Renal pelvis (tissue), 12 donors: ENCODE measurements at places on chromosomes 12 and 14. TPM values are rescaled to one million over a fixed set of nuclear protein-coding genes. Genes with fewer than 3 reads are reported as not detected.

DNA sequence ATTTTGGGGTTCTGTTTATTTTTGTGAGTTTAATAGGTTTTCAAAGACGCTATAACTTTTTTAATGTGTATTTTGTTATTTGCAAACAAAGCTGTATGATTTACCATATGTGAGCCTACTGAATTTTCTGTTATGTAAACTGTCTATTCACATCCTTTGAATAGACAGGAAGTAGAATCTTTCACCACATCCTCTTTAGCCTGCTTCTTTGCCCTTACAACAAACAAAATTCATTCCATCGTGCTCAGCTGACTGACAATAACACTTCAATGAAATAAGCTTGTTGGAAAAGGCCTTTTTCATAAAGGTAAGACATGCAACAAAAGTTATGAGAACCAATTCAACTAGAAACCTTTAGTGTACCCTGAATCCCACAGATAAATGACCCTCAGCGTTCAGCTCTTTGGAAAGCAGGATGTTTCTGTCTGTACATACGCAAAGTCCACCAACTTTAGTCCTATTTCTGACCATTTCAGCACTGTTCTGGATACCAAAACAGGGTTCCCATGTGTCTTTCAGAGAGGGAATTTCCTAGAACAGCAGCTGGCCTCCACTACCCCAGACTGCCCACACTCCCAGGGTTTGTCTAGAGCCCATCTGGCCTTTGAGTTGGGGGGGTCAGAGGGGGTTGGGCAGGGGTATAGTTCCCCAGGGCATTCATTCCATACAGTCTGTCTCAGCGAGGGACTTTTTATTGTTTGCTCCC, 71.3 kb downstream of the DUSP6 start:
- no peak for DNase-seq

DNA sequence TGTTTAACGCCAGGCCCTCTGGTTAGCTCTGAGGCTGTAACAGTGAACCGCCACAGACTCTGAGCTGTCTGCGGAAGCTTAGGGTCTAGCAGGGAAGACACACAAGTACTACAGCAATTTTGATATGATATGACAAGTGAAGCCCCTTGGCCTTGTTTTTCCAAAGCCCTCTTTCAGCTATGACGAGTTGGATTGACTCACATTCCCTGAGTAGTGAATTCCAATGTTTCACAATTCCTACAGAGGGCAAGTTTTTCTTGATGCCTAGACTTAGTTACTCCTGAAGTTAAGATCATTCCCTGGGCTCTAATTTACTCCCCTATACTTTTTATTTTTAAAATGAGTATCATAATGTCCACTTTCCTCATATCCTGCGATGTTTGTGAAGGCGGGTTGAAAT, 53.3 kb upstream of the CISTR start:
- DNase-seq, result no peak

GRCh38 chr14:31770271-31770670, 209.1 kb downstream of the NUBPL start:
- no peak for DNase-seq

DNA sequence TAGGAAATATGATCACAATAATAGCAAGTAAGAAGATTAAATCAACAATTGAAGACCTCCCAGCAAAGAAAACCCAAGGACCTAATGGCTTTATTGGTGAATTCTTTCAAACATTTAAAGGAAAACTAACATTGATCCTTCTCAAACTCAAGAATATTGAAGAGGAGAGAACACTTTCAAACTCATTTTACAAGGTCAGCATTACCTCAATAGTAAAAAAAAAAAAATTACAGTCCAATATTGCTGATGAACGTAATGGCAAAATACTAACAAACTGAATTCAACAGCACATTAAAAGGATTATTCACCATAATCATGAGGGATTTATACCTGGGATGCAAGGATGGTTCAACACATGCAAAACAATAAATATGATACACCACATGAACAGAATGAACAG, 33.7 kb upstream of the LGR5 start:
- DNase-seq, result no peak

Gene KSR2
- polyA plus RNA-seq, result 1.3 TPM

Gene C12orf42
- 0.07 TPM for polyA plus RNA-seq
